ENCODE measurements at places on chromosomes 3 and 15.

DNA sequence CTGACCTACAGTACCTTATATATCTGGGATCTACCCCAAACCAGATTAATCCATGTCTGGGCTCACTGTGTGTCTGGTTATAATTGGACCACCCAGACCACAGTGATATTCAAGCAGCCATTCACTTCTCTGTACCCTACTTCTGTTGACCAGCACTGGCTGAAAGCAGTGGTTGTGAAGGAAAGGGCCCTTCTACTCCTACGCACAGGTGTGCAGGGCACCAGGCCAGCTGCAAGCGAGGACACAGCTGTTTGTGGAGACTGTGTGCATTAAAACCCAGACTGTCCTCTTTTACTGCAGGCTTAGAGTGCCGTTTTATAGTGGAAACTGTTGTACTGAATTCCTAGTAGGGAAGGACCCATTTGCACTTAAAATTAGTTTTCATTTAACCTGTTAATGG lies 29.5 kb downstream of the CTDSPL start:
- DNase-seq: no peak

GRCh38 chr3:54053211-54053610 lies 69.1 kb upstream of the CACNA2D3 start:
- DNase-seq: no peak

- no peak for DNase-seq
These were observed 266.7 kb downstream of the SLCO3A1 start for GRCh38 chr15:92120094-92120795.

GRCh38 chr3:73028803-73029202 lies 32.2 kb downstream of the PPP4R2 start:
- DNase-seq: no peak

DNA sequence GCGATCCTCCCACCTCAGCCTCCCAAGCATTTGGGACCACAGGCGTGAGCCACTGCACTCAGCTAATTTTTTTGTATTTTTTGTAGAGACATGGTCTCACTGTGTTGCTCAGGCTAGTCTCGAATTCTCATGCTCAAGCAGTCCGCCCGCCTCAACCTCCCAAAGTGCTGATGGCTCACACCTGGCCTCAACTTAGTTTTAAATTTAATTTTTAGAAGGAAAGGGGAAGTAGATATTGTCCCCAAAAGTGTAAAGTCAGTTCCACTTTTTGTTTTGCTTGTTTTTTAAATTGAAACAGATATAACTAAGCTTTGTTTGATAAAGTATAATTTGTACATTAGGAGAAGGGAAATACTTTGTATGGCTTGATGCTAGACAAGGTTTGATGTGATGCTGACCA lies 31.3 kb upstream of the NFKBIZ start:
- DNase-seq: no peak

- DNase-seq: no peak
These were observed 141.2 kb upstream of the LRIG1 start for GRCh38 chr3:66642019-66642418.

- DNase-seq: no peak
These were observed 55.0 kb upstream of the EPHA3 start for GRCh38 chr3:89052386-89052785.

DNA sequence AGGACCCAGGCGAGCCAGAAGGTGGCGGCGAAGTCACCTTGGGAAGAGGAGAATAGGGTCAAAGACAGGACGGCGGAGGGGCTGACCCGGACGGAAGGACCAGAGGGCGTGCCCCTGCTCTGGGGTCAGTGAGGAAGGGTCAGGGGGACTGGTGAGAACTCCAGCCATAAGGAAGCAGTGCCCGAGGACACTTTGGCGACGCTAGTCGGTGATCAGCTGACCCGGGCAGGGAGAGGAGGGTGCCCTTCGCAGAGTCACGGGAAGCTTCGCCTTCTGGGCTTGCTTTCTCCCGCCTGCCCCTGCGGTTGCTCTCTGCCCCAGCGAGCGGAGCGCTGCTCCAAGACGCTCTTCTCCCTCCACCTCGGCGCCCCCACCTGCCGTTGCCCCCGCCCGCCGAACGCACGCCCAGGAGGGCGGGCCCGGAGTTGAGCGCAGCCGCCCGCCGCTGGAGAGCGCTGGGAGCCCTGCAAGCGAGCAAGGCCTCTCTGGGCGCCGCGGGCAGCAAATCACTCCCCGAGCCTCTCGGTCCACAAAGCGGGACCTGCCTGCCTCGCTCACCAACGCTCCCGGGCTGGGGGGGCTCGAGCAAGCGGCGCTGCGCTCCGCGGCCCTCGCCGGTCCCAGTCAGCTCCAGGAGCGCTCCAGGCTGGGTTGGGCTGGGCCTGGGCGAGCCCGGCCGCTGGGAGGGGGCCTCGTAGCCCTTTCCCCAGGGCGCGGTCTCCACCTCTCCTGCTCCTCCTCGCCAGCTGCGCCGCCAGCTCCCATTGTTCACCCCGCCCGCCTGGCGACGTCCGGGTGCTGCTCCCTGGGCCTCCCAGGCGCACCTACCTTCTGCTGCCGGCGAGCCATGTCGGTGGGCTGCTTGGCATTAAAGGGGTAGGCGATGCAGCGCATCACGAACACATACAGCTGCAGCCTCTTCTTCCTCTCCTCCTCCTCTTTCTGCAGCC lies 1.2 kb downstream of the CADPS start:
- no peak for DNase-seq

GRCh38 chr3:10335190-10335738 lies 14.4 kb upstream of the SEC13 start:
- no peak for DNase-seq

DNA sequence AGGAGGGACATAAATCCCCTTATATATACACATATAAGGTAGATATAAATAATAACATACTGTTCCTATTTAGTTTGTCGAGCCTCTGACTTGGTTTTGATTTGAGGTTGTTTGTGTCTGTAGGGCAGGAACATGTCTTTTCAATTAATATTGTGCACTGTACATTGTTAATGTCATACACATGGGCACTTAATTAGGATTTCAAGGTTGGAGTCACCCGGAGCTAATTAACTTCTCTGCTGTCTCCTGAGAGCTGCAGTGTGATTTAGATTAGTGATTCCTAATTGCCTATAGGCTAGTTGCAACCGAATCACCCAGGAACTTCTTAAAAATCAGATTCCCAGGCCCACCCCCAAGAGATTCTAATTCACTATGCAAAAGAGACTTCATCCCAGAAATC lies 50.4 kb upstream of the FILIP1L start:
- no peak for DNase-seq

DNA sequence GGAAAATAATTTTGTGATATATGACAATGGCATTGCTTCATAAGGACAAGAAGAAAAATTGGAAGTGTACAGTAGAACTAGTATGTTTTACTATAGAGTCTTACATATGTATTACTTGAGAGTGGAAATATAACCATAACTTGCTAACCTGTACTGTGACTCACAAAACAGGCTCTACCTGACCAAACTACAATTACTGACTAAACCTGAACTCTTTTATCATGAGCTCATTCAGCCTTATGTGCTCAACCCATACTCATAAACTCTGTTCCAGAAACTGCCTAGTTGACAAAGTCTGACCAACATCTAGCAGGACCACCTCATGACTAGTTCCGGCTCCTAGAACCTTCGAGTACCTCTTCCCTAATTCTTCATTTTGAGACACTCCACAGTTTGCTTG lies 6.3 kb downstream of the CDIN1 start:
- no peak for DNase-seq

DNA sequence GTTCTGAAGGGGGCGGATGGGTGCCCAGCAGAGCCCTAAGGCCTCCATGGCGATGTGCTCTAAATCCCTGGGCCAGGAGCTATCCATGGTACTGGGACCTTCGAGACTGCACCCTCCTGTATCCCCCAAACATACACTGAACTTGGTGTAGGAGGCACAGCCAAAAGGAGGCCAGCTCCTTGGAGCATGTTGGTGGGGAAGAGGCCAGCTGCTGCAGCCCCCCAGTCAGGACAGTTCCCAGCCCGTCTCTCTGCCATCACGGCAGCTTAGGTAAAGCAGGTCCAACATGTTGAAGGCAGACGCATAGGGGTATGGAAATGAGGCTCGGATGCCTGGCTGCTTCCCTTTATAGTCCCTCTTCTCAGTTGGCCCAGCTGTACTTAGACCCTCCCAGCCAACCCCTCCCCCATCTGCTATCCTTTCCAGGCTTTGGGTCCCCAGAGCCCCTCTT lies 1.8 kb downstream of the CAMKV start:
- DNase-seq: no peak

GRCh38 chr3:61855211-61855610 lies 293.8 kb downstream of the PTPRG start:
- DNase-seq: no peak

- no peak for DNase-seq
These were observed 123.2 kb upstream of the FEZF2 start for GRCh38 chr3:62496503-62496902.
